ENCODE measurements at places on chromosomes 13 and 19.
A peak's percentile ranks its signal among the peaks of the same experiment; 100 is the strongest.

DNA sequence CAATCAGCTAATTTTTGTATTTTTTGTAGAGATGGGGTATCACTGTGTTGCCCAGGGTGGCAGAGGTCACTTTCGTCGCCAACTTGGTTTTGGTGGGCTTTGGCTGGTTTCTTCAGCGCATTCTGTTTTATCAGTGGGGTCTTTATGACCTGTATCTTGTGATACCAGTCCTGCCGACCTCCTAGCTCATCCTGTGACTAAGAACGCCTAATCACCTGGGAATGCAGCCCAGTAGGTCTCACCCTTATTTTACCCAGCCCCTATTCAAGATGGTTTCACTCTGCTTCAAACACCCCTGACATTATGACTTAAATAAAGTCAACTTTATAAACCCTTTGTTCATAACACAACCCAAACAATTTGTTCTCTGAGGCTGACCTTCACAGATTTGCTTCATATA is 3.0 kb upstream of the ZNF878 start:
- DNase-seq = no peak

DNA sequence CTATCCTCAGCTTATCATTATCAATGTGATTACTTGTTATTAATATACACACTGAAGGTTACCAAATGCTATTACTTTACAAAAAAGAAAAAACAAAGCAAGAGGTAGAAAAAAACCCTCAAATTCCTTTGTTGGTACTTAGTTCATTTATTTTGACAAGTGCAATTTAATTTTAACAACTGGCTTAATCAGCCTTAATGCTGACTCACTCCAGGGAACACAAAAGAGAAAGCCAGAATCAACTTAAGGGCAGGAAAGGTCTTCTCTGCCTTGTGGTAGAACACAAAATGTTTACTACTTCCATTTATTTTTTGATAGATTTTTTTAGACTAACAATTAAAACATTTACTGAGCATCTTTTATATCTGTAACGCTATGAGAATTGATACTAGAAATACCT is 417.1 kb downstream of the PCDH17 start:
- DNase-seq = no peak

- no peak for DNase-seq
These were observed 559.4 kb upstream of the PCDH20 start for GRCh38 chr13:61975001-61975400.

DNA sequence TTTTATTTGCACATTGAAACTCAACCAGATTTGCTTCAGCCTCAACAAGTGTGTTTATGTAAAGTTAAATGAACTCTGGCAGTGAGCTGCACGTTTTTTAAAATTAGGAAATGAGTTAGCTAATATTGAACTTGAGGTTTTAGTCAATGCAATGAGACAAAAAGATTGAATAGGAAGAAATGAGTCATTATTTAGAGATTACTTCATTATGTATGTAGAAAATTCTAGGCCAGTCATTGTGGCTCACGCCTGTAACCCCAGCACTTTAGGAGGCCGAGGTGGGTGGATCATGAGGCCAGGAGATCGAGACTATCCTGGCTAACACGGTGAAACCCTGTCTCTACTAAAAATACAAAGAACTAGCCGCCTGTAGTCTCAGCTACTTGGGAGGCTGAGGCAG is 22.8 kb upstream of the CD70 start:
- DNase-seq = no peak

GRCh38 chr13:113863524-113864272 is at the start of gene GAS6:
Gene GAS6 (minus strand): TSS chr13:113864076. CDS start chr13:113863920, 156 bp downstream.
- peak; percentile 89 for DNase-seq

GRCh38 chr13:79481685-79482052 is 714 bp downstream of the NDFIP2 start:
- DNase-seq = peak; percentile 9

DNA sequence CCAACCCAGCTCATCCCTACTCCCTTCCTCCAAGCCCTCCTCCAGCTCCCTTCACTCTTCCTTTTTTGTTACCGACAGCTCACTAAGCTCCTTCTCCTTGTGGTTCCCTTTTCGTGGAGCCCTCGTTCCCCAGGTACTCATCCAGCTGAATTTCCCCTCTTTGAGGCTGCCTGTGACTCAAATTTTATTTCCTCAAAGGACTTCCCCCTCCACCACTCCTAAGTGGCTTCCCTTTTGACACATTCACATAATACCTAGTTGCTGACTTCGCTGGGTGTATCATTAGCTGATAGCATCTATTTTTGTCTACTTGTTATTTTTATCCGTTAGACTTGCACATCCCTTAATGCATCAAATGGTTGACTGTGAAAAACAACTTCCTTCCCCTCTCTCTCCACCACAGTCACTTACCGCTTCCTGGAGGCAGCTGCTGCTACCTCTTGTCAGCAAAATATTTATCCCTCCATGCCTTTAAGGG is 14.5 kb downstream of the FFAR2 start:
- DNase-seq = no peak

GRCh38 chr13:27643334-27644132 is 21.8 kb downstream of the POLR1D start:
- no peak for DNase-seq

- DNase-seq = no peak
These were observed 277.8 kb downstream of the ABCC4 start for GRCh38 chr13:95023405-95023804.

DNA sequence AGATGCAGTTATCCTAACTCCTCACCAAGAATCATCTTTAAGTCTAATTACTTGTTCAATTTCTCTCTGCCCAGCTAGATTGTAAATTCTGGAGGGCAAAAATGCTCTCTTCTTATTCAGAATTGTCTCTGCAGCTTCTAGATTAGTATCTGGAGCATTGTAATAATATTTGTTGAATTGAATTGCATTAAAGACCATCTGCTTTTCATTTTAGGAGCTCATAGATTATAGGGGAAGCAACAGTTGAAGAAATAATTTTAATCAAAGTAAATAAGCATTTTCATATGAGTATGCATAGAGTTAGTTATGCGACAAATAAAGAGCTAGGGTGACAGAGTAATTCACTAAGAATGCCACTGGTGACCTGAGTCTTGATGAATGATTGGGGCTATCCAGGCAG is 222.8 kb downstream of the SPRY2 start:
- DNase-seq = no peak

GRCh38 chr19:40806423-40807146 is 7.6 kb downstream of the EGLN2 start:
- peak; percentile 97 for DNase-seq

DNA sequence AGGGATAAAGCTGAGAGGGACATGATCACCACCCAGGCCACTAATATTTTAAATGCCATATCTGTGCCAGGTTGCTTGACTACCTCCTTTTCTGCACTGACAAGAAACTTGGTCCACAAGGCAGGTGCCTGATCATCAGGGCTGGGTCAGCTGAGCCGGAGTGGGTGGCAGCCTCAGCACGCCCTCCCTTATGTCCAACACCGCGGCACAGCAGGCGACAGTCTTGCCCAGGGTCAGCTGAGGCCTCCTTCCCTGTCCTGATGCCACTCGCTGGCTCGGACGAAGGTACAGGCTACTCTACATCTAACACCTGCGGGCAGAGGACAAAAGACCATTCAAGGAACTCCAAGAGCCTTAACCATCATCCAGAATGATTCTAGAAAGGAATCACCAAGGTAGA is 16.9 kb downstream of the ZC3H4 start:
- no peak for DNase-seq

GRCh38 chr13:39538816-39539790 is 63.9 kb downstream of the LHFPL6 start:
- DNase-seq = no peak

- no peak for DNase-seq
These were observed 33.3 kb downstream of the TMEM255B start for GRCh38 chr13:113792236-113792770.

GRCh38 chr19:11324079-11324661 is 15.3 kb downstream of the RAB3D start:
- DNase-seq = peak; percentile 91

- no peak for DNase-seq
These were observed 573 bp upstream of the ERCC5 start for GRCh38 chr13:102845289-102845629.

- peak; percentile 68 for DNase-seq
These were observed 15.9 kb upstream of the SLC35E1 start for GRCh38 chr19:16587833-16588823.

- DNase-seq = no peak
These were observed 1624.7 kb downstream of the PCDH9 start for GRCh38 chr13:65605396-65605795.

- DNase-seq = peak; percentile 61
These were observed 12.4 kb upstream of the TMEM255B start for GRCh38 chr13:113746671-113747070.

DNA sequence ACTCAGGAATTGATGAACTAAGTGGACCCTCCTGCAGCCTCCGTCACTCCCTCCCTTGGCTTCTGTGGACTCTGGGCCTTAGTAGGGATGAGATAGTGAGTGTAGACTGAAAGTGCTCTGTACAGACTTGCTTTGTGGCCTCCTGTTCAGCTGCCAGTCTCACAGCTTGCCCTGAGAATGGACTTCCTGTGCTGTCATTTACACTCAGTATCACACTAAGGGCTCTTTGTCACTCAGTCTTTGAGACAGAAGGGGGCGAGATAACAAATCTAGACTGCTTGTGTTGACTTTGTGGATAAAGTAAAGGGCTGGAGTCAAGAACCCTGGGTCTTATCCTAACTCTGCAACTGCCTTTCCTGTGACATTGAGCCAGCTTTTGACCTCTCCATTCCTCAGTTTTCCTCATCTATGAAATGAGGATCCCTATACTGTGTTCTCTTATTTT is 21.0 kb upstream of the SPRY2 start:
- DNase-seq = no peak

- DNase-seq = no peak
These were observed 16.4 kb upstream of the PRR19 start for GRCh38 chr19:42285541-42285941.

DNA sequence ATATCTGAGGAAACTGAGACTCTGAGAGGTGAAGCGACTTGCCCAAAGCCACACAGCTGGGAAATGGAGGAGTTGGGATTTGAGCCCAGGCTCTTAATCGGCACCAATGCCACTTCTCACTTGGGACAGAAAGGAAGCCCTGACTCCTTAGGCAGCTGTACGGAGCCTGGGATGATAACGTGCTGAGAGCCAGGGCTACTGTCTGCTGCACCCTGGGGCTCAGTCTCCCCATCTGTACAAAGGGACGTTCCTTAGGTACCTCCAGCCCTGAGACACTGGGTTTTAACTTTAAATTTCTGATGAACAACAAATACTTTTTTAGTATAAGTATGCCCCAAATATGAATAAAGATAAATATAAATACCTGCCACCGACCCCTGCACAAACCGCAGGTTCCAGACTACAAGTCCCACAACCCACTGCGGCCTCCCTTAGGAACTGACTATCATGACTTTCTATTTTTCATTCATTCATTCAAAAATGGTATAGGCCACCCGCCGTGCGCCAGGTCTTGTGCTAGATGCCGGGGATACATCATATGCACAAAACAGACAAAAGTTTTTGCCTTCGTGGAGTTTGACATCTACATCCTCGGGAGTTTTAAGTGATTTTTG is 776 bp upstream of the NCLN start:
- DNase-seq = peak; percentile 78

DNA sequence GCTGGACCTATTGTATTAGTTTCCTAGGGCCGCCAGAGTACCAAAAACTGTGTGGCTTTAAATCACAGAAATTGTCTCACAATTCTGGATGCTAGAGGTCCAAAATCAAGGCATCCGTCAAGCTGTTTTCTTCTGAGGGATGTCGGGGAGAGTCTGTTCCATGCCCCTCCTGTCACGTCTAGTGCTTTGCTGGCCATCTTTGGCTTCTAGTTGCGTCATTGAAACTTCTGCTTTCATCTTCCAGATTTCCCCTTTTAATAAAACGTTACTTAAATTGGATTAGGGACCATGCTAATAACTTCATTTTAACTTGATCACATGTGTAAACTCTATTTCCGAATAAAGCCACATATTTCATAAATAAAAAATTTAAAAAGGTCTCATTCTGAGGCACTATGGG is 47.5 kb downstream of the TRPM4 start:
- DNase-seq = no peak

DNA sequence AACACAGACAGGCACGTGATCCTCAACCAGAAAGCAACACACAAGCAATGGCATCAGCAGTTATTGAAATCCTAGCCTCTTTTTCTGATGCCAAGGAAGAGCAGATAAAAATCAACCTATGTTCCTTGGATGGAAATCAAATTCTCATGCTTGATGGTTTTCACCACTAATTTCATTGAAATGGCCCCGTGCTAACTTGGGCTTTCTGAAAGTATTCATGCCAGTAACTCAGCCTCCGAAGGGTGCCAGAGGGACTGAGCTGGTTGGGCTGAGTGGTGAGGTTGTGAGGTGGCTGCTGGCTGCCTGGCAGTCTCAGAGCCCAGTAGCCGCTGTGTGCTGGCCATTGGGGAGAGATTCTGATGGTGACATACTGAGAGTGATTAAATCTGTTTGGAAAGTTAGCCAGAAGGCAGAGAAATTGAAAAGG is 309.3 kb downstream of the DCT start:
- no peak for DNase-seq

- DNase-seq = peak; percentile 49
These were observed 1.8 kb downstream of the PIP5K1C start for GRCh38 chr19:3698386-3698950.

DNA sequence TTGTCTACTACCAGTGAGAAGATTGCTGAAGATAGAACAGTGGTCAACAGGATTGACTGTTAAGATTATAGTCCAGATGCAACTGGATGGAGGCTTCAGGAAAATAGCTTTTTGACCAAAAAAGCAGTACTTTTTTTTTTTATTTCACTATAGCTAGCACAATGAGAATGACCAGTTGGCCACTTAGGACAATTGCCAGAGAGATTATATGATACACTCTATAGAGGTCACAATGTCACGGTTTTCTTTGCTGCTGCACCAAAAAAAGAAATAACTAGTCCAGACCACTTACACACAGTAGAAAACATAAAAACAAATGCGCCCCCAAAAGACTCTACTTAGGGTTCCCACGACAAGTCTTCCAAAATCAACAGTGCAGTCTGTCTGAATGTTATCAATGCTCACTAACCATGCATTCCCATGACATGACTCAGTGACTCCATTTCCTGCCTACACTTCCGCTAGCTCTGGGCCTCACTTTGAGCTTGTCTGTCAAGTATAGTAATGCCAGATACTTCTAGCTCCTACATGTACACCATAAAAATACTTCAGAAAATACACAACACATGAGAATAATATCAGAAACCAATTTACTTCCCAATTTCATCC is 209.1 kb upstream of the STARD13 start:
- no peak for DNase-seq

GRCh38 chr19:8504171-8504570 is 1.7 kb upstream of the PRAM1 start:
- DNase-seq = no peak

- peak; percentile 96 for DNase-seq
These were observed 1.1 kb upstream of the KCTD15 start for GRCh38 chr19:33795370-33796163.
